ENCODE measurements at places on chromosomes 11 and 22.

DNA sequence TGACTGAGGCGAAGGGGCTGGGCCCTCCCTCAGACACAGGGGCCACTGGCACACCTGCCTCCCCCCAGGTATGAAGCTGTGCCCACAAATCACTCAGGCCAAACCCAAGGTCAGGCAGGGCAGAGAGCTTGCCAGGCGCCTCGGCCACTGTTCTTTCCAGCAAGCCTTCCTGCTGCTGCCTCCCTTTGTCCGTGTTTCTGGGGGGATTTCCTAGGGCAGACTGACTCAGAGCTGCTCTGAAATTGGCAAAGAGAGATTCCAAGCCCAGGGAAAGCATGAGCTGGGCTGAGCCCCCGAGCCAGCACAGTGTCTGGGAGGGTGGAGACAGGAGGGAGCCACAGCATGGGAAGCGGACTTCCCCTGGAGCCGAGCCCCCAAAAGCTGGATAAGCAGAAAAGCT is 33.2 kb downstream of the PPP2R1B start:
- no peak for DNase-seq

- no peak for DNase-seq
These were observed 318.6 kb upstream of the B3GAT1 start for GRCh38 chr11:134730561-134731212.

GRCh38 chr11:117706322-117706814 is 90.6 kb downstream of the DSCAML1 start:
- DNase-seq, result no peak

GRCh38 chr11:1113405-1114201 is 38.9 kb downstream of the MUC2 start:
- DNase-seq, result no peak

DNA sequence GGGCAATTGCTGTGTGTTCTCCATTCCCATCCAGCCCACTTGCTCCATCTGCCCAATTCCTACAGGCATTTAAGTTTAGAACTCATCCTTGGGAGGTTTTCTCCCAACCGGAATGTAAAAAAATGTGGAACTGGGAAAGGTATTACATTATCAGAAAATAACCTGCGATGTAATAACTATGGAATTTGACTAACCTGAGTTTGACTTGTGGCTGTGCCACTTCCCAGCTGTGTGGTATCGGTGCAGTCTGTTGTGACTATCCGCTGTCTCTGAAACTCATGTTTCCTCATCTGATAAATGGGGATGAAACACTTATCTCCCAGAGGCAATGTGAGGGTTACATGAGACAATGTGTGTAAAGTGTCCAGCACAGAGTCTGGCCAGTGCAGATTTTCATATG is 77.6 kb downstream of the TENM4 start:
- no peak for DNase-seq

- no peak for DNase-seq
These were observed 23.7 kb downstream of the PAK1 start for GRCh38 chr11:77450227-77450626.

GRCh38 chr22:23038334-23038642 is 32.0 kb upstream of the GNAZ start:
- no peak for DNase-seq

DNA sequence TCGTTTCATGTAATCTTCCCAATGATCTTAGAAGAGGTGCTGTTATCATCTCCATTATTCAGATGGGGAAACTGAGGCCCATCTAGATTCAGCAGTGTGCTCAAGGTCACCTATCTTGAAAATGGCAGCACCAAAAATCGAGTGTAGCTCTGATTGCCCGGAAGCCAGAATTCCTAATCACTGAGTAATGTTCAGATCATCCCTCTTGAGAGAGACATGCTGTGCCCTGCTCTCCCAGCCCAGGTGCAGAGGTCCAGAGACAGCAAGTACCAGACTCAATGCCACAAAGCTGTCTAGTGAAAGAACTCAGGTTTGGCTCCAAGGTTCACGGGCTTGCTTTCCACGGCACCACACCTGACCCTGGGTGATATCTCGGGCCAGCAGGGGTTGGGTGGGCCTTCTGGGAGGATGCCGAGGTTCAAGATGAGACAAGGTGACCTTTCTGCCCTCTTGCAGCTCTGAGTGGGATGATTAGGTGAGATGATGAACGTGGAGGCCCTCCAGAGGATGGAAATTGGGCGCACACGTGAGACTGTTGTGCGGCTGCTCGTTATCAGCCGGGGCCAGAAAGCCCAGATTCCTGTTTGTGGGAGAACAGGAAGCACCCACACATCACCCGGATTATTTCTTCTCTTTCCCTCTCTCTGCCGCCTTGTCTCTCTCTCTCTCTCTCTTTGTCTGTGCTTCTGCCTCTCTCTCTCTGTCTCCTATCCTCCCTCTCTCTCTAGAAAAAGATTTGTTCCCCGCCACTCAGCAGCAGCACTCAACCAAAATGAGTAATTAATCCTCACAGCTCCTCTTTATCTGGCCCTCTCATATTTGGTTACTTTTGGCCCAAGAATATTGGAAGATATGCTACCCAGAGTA is 19.0 kb upstream of the RASD2 start:
- no peak for DNase-seq

GRCh38 chr11:15123849-15124248 is 9.1 kb downstream of the INSC start:
- no peak for DNase-seq

- DNase-seq, result no peak
These were observed 229.6 kb downstream of the SWAP70 start for GRCh38 chr11:9893474-9893873.

- DNase-seq, result peak; percentile 56
These were observed 2.6 kb upstream of the OR52W1 start for GRCh38 chr11:6196396-6196795.

- no peak for DNase-seq
These were observed 38.2 kb upstream of the OR5AK2 start for GRCh38 chr11:56950510-56950909.

DNA sequence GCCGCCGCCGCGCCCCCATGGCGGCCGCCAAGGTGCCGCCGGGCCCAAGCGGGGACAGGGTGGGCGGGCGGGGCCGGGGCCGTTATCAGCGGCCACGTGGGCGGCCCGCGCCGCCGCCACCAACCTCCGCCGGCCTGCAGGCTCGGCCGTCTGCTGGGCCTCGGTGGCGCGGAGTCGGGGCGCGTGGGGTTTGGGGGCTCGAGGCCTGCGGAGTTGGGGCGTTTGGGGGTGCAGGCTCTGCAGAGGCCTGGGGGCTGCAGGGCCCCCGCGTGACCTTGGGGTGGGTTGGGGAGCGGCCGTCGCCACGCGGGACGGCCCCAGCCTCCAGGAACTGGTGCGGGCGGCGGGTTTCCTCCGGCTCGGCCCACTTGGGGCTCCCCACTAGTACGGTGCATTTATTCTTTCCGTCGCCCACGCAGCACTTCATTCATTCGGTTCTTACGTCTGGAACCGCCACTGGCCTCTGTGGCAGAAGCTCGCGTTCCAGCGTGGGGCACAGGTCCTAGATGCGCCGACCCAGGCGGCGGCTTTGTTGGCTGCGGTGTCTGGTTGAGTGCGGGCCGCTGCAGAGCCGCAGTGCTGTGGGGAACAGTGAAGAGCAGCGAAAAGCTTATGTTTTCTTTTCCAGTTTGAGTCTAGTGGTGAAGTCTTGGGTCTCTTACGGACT is 740 bp upstream of the TRMT2A start:
- DNase-seq, result peak; percentile 61

- DNase-seq, result no peak
These were observed 101.0 kb downstream of the SNX19 start for GRCh38 chr11:130815097-130815802.

GRCh38 chr11:70796648-70797227 is 398.4 kb downstream of the CTTN start:
- no peak for DNase-seq

DNA sequence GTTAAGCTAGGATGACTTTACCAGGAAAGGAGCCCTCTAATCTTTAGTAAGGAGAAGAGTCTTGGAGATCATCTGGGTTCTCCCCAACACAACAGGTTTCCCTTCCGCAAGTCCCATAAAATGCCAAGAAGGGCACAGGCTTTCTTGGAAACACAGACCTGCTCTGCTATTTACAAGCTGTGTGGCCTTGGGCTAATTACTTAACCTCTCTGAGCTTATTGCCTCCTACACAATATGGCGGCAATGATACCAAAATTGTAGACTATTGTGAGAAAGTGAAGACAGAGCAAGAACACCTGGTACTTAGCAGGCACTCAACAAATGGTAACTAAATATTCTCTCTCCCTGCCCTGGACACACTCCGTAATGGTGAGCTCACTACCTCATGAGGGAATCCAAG is 49.1 kb downstream of the DSCAML1 start:
- no peak for DNase-seq

DNA sequence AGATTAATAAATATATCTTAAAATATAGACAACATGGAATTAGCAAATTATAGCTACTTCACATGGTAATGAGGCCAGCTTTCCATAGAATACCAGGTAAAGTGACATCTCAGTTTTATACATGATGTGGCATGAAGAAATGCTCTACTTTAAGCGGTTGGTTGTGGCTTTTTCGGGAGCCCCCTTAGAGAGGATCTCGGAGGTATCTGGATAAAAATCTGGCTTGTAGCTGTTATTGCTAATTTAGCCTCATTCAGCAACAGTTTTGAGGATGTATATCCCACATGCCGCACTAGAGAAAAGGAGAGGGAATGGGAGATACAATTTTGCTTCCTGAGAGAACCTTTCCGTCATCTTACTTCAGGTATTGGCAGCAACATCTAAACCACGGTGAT is 24.0 kb upstream of the TOP3B start:
- no peak for DNase-seq

GRCh38 chr11:107598225-107599139 is 7.5 kb downstream of the ELMOD1 start:
- DNase-seq, result peak; percentile 10

- DNase-seq, result no peak
These were observed 168.6 kb upstream of the E2F8 start for GRCh38 chr11:19409307-19409706.

All from activated CD4-positive, alpha-beta T cell treated with anti-CD3 and anti-CD28 coated beads, Interleukin-2, amount 50 U/mL, for 16 hours (primary cell).